Suprapubic skin (tissue), 4 donors: ENCODE measurements at places on chromosomes 2 and 18.

GRCh38 chr2:105593221-105593967 is 151.3 kb upstream of the NCK2 start:
- peak; percentile 34 for DNase-seq

DNA sequence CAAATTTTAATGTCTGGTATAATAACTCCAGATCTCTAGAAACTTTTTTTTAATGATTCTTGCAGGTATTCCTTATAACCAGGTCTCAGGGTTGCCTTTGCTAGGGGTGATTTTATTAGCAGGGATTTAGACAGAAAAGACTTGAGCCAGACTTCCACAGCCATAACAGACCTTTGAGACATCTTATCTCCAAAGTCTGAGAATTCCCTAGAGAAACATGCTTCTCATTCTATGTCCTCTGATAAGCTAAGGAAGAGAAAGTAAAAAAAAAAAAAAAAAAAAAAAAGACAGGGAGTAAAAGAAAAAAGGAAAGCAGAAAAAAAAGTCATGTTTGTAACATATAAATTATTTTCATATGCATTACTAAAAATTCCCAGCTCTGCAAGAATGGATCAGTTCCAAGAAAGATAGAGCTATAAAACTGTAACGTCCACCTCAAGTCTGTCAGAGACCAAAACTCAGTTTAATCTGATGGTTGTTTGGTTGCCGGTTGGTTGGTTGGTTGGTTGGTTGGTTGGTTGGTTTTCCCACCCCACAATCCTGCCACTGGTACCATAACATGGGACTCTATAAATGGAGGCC is 153.8 kb downstream of the COL6A3 start:
- no peak for DNase-seq

- DNase-seq = no peak
These were observed 117.5 kb downstream of the ESCO1 start for GRCh38 chr18:21483051-21483450.

- no peak for DNase-seq
These were observed 35.5 kb downstream of the ACVR1 start for GRCh38 chr2:157840568-157841156.

- peak; percentile 86 for DNase-seq
These were observed 129.2 kb upstream of the MEIS1 start for GRCh38 chr2:66305718-66306117.

- DNase-seq = peak; percentile 24
These were observed 2.8 kb upstream of the PROM2 start for GRCh38 chr2:95271381-95271971.

- no peak for DNase-seq
These were observed 47.3 kb upstream of the SNTG2 start for GRCh38 chr2:903223-903900.

DNA sequence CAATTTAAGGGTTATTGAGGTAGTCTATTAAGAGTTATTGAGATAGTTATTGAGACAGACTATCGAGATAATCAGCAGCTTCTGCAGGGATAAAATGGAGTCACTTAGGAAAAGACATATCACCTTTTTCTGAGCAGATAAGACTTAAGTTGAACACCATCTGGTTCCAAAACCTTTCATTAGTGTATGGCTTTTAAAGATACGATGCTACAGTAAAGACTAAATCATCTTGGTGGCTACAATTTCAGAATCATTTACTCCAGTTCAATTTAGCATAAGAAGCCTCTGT is 68.6 kb upstream of the DNAJC10 start:
- DNase-seq = no peak

- no peak for DNase-seq
These were observed 161.4 kb downstream of the MYO3B start for GRCh38 chr2:170339322-170339721.

DNA sequence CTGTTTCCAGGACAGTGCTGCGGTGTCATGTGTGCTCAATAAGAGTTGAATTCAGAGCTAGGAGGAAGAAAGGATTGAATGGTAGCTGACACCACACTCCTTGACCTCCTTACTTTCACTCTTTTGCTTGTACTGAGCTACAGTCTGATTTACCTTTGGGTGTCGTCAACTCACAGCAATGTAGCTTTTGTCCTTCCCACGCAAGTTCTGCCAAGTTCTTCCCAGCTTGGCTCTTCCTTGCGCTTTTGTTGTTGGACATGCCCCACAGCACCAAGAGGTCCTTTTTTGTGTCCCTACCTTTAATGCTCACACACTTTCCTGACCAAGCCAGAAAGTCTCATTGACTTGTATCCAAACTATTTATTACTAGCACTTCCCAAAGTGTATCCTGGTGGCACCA is 38.3 kb upstream of the ITGB6 start:
- no peak for DNase-seq

- peak; percentile 61 for DNase-seq
These were observed 65.3 kb upstream of the GLI2 start for GRCh38 chr2:120670371-120670770.

DNA sequence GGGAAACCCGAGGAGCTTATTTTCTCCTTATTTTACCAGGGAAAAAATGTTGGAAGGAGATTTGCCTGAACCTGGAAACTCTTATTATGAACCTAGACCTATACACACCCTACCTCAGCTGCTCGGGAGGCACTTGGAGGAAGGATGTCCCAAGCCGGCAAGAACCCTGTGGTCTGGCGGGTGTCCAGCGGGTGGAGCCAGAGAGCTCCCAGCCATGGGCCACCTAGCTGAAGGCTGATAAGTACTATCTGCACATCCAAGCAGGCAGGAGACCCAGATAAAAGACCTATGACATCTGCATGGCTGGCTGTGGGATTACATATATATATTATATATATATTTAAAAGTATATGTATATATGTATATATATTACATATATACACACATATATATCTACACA is 1.1 kb upstream of the SLC14A1 start:
- no peak for DNase-seq

DNA sequence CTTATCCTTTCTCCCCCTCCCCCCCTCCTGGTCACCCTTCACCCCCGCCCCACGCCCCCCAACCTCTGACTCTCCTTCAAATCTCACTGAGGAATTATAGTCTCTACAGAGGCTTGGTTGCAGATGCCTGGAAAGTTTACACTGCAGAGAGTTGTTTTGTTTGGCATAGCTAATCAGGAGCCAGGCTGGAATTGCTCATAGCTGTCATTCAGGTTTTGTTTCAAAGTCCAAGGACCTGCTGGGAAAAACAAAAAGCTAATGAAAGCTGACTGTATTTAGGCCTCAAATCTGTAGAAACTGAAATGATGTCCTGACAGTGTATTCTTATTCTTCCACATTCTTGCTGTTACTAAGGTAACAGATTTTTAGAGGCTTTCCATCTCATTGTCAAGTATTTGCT is 22.6 kb downstream of the GREB1L start:
- DNase-seq = no peak

GRCh38 chr2:75637568-75637967 is 9.0 kb upstream of the MRPL19 start:
- DNase-seq = no peak

DNA sequence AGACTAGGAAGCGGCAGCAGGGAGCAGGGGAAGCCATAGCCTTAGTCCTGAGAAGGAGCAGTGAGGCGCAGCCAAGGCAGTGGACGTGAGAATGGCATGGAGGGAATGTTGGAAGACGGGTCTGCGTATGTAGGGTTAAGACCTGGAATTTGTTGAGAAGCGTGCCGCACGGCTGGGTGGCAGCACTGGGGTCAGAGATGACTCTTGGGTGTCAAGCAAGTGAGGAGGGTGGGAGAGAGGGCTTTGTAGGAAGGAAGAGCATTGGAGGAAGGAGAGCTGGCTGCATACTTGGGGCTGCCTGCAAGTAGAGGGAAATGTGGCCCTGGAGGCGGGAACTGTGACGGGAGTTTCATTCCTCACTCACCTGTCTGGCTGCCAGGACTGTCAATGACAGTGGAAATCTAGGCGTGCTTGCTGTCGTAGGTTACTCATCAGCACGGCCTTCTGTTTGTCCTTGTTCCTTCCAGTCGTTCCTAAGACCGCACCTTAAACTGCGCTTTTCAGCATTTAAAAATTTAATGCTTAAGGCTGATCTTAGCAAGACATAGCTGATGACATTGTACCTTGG is 108.0 kb downstream of the ITGB1BP1 start:
- no peak for DNase-seq

DNA sequence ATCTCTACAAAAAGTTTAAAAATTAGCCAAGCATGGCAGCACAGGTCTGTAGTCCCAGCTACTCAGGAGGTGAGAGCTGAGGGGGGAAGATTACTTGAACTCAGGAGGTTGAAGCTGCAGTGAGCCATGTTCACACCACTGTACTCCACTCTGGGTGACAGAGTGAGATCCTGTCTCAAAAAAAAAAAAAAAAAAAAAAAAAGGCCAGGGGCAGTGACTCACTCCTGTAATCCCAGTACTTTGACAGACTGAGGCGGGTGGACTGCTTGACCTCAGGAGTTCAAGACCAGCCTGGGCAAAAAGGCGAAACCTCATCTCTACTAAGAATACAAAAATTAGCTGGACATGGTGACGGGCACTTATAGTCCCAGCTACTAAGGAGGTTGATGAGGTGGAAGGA is 37.0 kb downstream of the PUM2 start:
- DNase-seq = no peak

DNA sequence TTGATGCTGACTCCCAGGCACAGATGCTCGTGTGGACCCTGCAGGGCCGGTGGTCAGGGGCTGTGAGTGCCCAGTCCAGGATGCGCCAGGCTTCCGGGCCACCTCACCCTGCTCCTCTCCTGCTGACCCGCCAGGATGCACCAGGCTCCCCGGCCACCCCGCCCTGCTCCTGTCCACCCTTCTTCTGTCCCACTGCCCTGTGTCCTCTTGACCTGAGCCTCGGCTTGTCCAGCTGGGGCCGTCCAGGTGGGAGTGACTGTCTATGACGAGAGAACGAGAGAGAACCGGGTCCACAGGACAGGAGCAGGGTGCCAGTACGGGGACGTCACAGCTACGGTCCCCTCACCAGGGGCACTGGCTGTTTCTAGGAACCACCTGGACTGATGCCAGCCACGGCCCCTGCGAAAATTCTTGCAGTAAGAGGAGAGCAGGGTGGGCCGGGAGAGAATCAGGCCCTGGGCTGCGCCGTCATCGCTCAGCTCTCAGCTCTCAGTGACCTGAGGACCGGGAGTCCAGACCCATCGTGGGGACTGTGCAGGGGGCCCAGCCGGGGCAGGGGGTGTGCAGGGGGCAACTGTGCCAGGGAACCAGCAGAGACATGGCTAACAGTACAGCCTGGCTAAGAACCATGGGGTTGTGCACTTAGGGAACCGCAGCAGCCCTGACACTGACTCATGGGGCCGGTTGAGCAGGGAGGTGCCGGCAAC is 12.9 kb upstream of the NFATC1 start:
- no peak for DNase-seq

- DNase-seq = no peak
These were observed 206.4 kb downstream of the NBAS start for GRCh38 chr2:15354596-15355366.

DNA sequence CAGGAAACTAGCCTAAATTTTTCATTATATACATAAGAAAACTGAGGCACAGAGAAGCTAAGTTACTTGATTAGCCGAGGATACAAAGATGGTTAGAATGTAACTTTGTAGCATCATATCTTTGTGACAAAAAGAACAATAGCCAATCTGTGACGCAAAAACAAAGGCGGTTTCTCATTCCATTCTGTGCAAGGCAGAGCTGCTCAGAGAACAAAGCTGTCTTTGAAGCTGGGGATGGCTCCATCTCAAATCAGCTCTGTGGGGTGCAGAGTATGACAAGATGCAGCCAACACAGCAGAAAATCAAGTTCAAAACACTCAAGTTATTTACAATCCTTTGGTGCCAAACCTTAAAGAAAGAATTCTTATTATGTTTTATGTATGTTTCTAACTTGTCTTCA is 81.9 kb upstream of the VWC2L start:
- no peak for DNase-seq

GRCh38 chr18:44733069-44733753 is 52.5 kb downstream of the SETBP1 start:
- no peak for DNase-seq

DNA sequence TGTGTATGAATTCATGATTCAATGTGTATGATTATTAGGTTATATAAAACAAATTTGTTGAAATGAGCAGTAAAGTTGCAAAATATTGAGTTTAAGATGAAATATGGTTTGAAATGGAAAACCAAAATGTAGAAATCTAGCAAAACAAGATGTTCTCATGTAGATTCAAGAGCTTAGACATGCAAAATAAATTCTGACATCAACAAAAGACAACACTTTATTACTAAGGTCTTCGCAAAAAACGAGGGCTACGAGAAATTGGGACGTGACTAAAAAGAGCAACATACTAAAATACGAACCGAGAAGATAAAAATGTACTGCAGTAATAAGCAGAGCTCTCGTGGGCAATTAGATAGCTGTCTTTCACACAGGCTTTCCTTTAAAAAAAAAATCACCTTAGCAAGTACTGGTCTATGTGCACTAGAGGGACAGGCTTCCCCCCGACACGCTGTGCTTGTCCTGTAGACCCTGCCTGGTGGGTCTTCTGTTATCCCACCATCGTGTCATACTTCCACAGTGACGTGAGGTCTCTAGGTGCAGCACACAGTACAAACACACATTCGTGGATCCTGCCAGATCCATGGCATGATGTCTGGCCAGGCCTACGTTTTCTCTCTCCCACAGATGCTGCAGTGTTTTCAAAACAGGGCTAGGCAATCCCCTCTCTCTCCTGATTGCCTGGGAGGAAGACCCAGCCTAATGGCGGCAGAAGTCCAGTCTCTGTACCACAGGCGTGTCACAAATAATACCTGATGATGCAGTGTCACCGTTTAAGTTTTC is 240.8 kb downstream of the TCF4 start:
- DNase-seq = no peak

- no peak for DNase-seq
These were observed 754.2 kb upstream of the ID2 start for GRCh38 chr2:7927691-7928090.

DNA sequence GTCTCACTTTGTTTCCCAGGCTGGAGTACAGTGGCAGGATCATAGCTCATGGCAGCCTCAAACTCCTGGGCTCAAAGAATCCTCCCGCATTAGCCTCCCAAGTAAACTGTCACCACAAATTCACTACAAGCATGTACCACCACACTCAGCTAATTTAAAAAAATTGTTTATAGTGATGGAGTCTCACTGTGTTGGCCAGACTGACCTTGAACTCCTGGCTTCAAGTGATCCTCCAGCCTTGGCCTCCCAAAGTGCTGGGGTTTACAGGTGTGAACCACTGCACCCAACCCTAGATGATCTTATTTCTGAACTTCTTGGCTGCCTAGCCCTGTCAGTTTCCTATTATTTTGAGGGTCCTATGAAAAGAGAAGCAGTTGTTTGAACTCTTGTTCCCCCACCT is 14.8 kb downstream of the DYNC2LI1 start:
- no peak for DNase-seq

- no peak for DNase-seq
These were observed 223.7 kb upstream of the SMAD7 start for GRCh38 chr18:49174478-49174877.

DNA sequence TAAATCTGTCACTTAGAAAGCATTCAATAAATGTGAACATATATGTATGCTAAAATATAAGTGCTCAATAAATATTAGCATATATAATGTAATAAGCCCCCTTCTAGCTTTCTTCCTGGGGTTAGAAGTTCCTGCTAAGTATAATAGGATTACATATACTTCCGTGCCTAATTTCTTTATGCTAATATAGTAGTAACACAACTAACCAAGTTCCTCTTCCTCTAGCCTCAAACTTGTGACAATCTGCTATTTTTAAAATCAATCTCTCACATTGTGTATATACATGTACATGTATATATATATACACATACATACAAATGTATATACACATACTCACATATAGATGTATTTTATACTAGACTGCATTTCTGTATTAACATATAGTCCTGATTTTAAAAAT is 32.2 kb downstream of the TLK1 start:
- no peak for DNase-seq

- no peak for DNase-seq
These were observed 84.5 kb upstream of the HK2 start for GRCh38 chr2:74749432-74749831.
